ENCODE measurements at places on chromosomes 2 and 18.

DNA sequence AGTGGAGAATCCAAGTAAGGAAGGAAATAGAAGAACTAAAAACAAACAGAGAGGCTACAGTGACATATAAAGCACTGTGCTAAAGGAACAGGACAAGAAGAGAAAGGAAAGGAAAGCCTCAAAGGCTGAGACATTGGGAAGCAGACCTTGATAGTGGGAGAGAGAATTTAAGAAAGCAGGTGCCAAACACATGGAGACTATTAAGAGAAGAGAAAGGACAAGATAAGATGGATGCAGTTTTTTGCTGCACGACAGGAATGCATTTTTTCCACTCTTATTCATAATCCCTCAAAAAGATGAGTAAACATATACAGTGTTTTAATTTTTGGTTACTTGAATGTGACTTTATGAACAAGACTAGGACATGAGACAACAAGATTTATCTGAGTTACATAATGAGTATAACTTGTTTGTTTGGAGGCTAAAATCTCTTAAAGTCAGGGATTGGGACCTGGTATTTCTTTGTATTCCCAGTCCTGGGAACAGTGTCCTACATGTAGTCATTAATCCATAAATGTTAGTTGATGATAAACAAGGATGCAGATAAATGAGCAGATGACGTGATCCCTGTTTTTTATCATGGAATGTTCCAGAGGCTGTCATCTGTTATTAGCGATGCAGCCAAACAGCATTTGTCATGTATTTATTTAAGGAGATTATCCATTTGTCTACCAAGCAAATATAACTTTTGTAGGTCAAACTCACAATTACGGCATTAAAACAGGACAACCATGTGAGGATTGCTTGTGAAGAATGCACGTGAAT is 141.7 kb downstream of the DNER start:
- DNase-seq, result no peak

GRCh38 chr18:48066225-48066652 is 135.8 kb upstream of the SMAD2 start:
- DNase-seq, result no peak

GRCh38 chr2:121289271-121289670 is 4.3 kb upstream of the TFCP2L1 start:
- DNase-seq, result no peak

GRCh38 chr18:35526495-35527059 is 28.8 kb upstream of the INO80C start:
- peak; percentile 1 for DNase-seq

DNA sequence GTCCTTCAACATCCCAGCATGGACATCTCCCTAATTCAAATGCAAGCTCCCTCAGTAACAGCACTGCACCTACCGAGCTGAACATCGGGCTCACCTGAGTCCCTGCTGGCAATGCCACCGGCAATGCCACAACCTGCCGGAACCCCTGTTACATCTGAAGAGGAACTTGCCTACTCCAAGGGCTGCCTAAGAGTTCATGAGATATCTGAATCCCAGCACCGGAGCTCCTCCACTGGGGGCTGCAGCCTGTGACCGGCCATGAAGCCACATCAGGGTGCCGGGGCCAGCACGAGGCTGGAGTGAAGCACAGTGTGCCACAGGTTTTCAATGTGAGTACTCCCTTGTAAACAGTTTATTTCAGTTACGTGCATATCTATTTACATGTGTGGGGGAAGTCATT is 152.9 kb downstream of the EIPR1 start:
- no peak for DNase-seq

- DNase-seq, result no peak
Observed at GRCh38 chr2:216714376-216714775, 19.0 kb upstream of the IGFBP5 start.

- DNase-seq, result no peak
Observed at GRCh38 chr2:104741860-104742259, 112.1 kb upstream of the POU3F3 start.

DNA sequence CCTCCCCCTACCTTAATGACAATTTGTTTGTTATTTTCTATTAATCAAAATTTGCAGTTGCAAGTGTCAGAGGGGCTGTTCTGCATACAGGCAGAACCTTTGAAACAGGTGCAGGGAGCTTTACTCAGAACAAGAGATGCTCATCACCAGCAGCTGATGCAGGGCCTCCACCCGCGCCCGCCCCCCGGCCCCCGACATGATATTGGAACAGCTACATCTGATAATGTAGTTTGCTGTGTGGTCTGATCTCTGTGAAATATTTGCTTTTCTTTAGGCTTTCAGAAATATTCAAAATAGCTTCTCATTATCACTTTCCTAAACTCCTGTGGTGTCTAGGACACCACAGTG is 130.0 kb downstream of the PRKCE start:
- no peak for DNase-seq

- DNase-seq, result no peak
Observed at GRCh38 chr2:118013221-118013723, 598 bp downstream of the CCDC93 start.

GRCh38 chr2:151315381-151315903 is 26.0 kb upstream of the NMI start:
- DNase-seq, result no peak

DNA sequence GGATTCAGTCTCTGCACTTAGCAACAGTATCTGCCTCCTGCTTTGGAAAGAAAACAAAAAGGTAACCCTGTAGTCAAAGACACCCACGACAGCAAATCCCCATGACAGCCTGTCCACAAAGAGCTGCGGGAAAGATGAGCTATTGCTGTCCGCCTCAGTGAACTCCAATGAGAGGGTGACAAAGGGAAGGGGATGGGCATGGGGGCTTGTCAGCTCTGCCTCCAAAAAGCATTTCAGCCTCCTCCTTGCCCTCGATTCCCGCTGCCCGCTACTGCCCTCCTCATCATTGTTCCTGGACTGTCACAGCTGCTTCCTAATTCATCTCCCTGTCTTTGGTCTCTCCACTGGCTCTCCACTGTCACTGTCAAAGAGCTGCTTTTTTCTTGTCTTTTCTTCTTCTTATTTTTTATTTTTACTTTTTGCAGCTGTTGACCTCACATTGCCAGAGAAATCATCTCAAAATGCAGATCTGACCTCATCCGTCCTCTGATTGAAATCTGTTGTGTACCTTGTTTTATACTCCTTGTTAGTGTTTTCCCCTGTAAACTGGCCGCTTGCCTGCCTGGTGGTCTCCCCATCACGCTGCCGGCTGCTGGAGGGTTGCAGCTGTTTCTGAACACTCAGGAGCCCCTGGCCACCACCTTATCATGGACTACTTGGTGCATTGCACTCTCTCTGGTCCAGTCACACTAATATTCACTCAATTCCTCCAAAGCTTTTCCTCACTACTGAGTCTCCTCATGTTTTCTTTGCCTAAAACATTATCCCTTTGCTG is 7.9 kb upstream of the E2F6 start:
- no peak for DNase-seq

DNA sequence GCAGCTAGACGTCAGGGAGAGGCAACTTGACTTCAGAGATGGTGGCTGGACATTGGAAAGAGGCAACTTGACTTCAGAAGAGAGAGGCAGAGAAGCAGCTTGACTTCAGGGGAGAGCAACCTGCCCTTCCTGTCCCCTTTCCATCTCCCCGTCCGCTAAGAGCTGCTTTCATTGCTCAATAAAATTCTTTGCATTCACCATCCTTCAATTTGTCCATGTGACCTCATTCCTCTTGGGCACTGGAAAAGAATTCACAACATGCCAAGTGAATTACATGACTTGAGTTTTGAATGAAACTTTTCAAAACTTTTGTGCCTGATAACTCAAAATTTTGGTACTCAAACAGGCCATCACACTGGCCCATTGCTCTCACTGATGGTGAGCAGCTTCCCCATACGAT is 158.9 kb downstream of the DPP4 start:
- DNase-seq, result no peak

- peak; percentile 51 for DNase-seq
Observed at GRCh38 chr18:69469444-69469919, 68.8 kb downstream of the DOK6 start.

All from NCI-H2029 (cell line).